ENCODE measurements at places on chromosomes 13 and 19.
A peak's percentile ranks its signal among the peaks of the same experiment; 100 is the strongest.

- peak; percentile 77 for DNase-seq
These were observed 65.1 kb downstream of the ZNF823 start for GRCh38 chr19:11673608-11674041.

DNA sequence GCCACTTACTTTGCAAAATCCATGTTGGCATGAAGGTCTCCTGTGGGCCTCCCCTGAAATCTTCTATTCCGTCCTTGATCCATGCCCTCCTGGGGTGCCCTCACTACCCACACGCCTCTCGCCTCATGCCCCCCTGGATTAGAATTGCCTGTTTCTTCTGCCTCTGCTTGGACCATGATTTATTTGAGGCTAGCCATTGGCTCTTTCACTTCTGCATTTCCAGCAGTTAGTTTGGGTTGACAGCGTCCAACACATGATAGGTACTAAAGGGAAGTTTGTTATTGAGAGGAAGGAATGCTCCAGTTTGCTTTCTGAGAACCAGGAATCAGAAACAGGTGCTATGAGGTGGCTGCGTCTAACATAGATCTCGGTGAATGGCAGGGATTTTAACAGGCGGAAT, 30.5 kb upstream of the TPTE2 start:
- DNase-seq: no peak

DNA sequence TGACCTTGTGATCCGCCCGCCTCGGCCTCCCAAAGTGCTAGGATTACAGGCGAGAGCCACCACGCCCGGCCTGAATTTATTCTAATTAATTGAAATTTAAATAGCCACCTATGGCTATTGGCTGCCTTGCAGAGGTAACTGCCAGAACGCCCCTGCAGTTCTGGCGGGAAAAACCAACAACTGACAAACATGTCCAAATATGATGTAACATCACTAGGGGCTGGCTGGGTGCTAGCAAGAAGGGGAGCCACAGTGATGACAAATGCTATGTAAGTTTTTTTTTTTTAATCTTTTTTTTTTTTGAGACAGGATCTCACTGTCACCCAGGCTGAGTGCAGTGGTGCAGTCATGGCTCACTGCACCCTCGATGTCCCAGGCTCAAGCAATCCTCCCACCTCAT, 12.9 kb downstream of the ZSWIM9 start:
- no peak for DNase-seq

DNA sequence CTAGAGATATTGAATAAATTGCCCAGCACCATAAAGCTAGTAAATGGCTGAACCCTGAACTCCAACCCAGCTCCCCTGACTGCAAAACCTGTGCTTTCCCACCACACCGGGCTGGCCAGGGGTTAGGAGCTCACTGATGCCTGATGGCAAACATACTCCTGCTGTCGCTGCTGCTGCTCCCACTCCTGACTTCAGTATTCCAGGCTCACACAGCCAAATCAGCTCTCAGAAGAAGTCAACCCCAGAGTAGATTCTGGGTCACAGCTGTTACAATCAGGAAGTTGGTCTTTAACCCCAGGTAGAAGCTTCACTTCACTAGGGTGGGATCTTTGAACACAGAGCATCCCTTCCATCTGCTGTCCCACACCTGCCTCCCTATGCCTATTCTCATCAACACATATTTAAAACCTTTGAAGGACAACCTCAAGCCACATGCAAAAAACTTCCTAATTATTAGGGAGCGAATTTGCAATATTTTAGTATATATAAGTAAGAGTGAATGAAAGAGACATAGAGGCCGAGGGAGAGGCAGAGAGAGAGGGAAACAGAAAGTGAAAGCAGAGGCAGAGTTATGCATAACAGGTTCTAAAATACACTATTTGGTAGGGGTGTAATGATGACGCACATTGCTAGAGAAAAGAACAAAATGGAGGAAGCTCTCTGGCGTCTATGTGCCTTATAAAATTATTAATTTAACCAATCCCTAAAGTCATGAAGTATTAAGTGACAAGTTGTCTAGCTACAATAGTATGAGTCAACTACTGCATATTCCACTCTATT, 99.4 kb upstream of the SERP2 start:
- no peak for DNase-seq

DNA sequence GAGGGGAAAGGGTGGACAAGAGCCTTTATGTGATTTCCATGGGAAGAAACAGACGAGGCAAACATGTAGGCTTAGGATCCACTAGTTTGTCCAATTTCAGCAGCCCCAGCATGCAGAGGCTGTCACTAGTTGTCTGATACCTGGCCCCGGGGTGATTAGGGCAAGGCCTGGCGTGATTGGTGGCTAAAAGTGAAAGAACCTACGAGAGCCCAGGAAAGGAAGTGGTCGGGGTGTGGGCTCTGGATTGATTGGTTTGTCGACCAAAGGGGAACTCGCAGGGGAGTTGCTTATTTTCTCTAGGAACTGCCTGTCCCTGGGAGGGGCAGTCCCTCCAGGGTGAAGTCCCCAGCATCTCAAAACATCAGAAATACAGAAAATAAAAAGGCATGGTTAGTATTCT, 64.2 kb upstream of the UQCRFS1 start:
- DNase-seq: peak; percentile 14
